SK-N-DZ (cell line): ENCODE measurements at places on chromosomes 6 and 20.

GRCh38 chr6:15755526-15755925 lies 92.7 kb upstream of the DTNBP1 start:
- DNase-seq = no peak

- DNase-seq = no peak
These were observed 70.9 kb downstream of the ATP9A start for GRCh38 chr20:51697096-51697826.

- no peak for DNase-seq
These were observed 107.1 kb downstream of the BANF2 start for GRCh38 chr20:17806739-17807441.

GRCh38 chr6:24357336-24358218 lies at the start of gene DCDC2:
DCDC2 (minus strand) TSS chr6:24358059; CDS start chr6:24357750, 309 bp downstream.
- DNase-seq = no peak

DNA sequence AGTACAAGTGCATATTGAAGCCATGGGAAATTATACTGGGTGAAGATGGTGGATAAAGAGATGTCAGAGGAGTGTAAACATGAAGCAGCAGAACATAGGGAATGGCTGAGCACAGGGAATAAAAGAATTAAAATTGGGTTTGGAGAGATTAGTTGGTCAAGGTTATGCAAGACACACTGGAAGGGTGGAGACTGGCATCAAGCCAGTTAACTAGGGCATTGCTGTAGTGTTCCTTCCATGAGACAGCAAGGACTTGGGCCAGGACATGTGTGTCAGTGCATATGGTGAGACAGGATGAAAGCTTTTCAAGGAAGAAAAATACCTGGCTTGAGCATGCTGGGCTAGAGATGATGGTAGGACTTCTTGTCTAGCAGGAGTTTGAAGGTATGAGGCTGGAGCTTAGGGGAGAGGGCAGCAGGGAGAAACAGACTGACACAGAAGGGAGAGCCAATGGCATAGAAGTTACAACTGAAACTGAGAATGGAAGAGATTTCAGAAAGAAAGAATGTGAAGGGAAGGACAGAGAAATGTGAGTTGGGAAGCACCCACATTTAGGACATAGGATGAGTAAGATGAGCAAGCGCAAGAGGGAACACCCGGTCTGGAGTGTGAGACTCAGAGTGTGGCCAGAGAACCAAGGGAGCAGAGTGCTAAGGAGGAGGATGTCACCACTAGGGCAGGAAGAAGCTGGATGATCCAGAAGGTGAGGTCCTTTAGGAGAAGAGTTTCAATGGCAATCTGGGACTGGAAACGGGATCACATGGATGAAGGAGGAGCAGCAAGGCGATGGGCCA lies 14.5 kb upstream of the TMEM170B start:
- DNase-seq = no peak

GRCh38 chr6:107667790-107668189 lies 156.3 kb downstream of the SCML4 start:
- DNase-seq = peak; percentile 33

- DNase-seq = no peak
These were observed 142.2 kb downstream of the NFATC2 start for GRCh38 chr20:51400051-51400926.

GRCh38 chr20:20603339-20603990 lies 109.0 kb downstream of the RALGAPA2 start:
- DNase-seq = peak; percentile 2

GRCh38 chr6:155022721-155023120 lies 27.6 kb downstream of the TIAM2 start:
- DNase-seq = no peak

- DNase-seq = no peak
These were observed 998 bp downstream of the BMP2 start for GRCh38 chr20:6768228-6769140.

DNA sequence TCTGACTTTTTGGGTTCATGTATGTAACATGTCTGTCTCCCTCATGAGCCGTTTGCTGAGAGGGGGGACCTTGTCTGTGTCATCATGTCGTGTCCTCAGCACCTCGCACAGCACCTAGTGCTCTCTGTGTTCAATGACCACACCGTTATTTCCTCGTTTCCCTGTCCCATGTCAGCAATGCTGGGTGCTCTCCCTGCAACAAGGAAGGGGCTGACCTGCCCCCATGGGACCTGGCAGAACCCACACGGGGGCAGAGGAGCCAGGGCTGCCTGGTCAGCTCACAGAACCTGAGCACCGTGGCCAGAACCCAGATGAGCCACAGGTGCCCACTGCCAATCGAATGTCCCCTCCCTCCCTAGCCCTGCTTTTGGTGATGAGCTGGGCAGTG lies 7.3 kb downstream of the ADA start:
- no peak for DNase-seq

GRCh38 chr20:58623579-58624473 lies 27.3 kb upstream of the STX16 start:
- no peak for DNase-seq

- no peak for DNase-seq
These were observed 9.7 kb downstream of the LRRN4 start for GRCh38 chr20:6044115-6044514.

- DNase-seq = no peak
These were observed 397.7 kb downstream of the RFPL4B start for GRCh38 chr6:112744827-112745226.

GRCh38 chr6:138028893-138029292 lies 78.3 kb downstream of the PERP start:
- no peak for DNase-seq

DNA sequence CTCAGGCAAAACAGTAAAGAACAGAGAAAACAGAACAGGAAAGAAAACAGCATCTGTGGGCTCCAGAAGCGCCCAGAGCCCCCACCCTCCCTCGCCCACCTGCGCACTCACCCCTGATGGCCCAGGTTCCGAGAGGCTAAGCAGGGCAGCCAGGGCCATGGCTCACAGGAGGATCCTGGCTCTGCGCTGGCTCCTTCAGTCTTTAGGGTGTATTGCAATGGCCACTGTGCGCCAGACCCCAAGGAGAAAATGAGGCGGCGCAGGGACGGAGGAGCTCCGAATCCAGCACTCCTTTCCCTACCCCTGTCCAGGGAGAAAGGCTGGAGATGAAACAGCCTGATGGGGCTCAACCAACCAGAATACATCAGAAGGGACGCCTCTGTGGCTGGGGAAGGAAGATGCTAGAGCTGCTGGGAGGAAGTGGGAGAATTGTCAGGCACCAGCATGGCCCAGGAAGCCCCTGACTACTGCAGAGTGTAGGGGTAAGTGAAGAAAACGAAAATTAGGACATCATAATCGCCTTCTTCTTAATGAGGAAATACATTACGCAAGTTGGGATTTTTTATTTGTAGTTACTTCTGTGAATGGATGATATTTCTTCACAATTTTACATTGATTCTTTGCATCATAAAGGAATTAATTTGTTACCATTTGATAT lies 49.0 kb downstream of the COL11A2 start:
- DNase-seq = no peak

- no peak for DNase-seq
These were observed 74.0 kb downstream of the PTPRA start for GRCh38 chr20:2946988-2947961.

DNA sequence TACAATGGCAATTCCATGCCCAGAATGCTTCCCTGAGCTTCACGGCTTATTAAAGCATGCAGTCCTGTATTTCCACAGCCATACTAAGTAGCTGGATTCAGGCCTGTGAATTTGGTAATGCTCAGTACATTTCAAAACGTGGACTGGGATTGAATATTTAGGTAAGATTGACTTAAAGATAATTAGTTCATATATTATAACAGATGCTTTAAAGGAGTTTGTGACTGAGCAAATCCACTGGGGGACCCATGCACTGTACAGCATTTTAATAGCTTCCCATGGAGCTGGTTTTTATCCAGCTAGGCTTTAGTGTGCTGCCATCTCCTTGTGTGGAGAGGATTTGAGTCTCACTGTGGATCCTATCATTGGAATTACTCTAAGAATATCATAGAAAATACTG lies 420.9 kb upstream of the FLRT3 start:
- DNase-seq = no peak

DNA sequence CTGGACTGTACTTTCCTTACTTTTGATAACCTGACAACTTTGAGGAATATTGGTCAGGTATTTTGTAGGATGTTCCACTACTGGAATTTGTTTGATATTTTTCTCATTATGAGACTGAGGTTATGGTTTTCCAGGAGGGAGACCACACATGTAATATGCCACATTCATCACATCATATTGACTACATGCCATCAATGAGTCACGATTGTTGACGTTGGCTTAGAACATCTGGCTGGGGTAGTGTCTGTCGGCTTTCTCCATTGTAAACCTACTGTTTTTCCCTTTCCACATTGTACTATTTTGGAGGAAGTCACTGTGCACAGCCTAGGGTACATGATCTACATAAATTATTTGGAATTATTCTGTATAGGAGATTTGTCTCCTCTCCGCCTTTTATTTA lies 1.4 kb upstream of the STX11 start:
- no peak for DNase-seq

DNA sequence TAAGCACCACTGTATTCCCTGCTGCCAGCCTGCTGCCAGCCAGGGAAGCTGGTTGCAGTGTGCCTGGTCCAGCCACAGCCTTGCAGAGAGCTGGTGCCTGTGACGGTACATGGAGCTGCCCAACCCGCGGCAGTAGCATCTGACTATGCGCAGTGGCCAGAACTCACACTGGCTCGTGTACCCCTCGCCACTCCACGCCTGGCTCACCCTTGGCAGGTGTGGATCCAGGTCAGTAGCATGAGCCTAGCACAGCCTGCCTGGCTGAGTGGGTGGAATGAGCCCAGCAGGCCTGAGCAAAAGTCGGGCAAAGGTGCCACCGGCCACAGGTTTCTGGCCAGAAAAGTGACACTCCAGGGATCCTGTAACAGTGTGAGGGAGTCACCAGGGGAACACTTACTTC lies 361.7 kb upstream of the MAP3K7 start:
- no peak for DNase-seq

- peak; percentile 64 for DNase-seq
These were observed 116.3 kb upstream of the CHD6 start for GRCh38 chr20:41734506-41734945.

- no peak for DNase-seq
These were observed 31.6 kb upstream of the PRL start for GRCh38 chr6:22328474-22328873.

DNA sequence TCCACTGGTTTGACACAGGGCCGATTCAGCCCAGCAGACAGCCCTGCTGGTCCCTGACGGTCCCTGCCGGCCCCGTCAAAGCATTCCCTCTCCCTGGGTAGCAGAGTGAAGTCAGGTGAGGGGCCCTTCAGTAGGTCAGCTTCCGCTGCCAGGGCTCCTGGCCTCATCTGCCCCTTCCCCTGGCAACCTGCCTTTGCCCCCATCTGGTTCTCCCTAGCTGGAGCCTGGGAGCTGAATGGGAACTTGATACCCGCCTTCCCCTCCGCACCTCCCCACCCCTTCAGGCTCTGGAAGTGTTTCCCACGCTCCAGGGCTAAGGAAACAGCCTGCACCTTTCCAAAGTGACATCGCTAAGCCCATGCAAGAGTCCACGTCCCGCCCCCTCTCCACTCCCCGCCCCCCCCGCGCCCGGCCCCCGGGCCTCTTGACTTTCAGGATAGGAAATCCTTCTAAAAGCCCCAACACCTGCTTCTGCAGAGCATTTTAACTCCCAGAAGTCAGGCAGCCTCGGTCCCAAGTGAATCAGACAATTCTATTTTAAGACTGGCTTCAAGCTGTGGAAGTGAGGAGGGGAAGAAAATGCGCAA lies 53.3 kb downstream of the ISM1 start:
- DNase-seq = no peak

DNA sequence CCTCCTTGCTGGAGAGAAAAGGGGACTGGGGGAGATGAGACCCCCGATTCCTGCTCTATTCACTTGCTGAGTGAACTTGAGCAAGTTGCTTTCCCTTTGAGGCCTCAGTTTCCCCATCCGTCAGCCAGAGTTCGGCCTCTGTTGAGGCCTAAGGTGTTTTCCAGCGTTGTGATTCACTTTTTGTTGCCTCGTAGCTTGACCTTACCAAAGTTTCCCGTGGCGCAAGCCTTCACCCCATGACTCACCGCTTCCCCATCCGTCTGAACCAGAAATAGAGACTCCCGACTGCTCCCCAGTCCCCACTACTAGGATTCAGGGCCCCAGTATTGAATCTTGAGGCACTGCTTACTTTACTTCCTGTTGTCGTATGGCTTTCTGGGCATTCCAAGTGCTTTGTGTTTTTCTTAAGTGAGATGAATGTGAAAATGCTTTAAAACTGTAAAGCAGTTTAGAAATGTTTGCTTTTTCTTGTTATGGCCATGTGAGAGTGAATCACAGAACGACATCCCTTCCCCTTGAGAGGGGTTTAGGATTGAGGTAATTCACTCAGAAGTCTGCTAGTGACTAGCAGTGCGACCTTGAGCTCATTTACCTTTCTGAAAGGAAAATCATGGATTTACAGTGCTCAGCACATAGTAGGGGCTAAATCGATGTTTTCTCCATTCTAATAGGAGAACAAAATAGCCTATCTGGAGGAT lies 1.2 kb downstream of the CHMP4B start:
- DNase-seq = no peak

DNA sequence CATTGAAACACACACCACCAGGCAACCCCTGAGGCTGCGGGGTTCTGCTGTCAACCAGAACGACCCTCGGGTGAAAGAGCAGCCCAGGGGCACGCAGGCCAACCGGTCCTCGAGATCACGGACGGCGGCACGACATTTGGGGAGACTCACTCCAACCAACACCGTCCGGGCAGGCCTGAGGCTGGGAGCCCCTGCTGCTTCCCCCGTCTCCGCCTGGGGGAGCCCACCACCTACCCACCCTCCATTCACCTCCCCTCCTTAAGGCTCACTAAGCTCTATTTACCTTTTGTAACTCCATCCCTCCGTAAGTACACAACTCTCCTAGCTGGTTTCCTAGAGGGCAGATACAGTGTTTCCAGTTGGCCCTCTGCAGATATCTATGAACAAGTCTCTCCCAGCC lies 971.3 kb upstream of the DEFB115 start:
- DNase-seq = no peak

- DNase-seq = no peak
These were observed 2.3 kb upstream of the REV3L start for GRCh38 chr6:111485342-111485741.

GRCh38 chr20:37846573-37846972 lies 56.4 kb upstream of the VSTM2L start:
- no peak for DNase-seq
